CD4-positive, alpha-beta T cell treated with Interleukin-15 for 1 hour (primary cell): ENCODE measurements at places on chromosomes 5 and 9.
A peak's percentile ranks its signal among the peaks of the same experiment; 100 is the strongest.

DNA sequence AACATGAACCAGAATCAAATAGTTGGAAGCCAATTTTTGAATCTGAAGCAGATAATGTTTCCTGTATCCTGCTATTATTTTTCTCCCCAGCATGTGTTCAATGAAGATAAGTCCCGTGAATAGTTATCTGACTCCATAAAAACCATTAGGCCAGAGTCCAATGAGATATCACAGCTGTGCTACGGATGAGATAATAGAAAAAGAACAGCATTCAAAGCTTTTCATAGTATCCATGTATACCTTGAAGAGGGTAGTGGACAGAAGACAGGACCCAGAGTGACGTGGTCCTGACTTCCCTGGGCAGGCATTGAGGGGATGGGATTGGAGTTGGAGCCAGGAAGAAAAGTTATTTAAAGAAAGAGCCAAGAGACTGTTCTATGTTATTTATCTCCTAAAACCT lies 50.7 kb upstream of the C6 start:
- DNase-seq, result no peak

DNA sequence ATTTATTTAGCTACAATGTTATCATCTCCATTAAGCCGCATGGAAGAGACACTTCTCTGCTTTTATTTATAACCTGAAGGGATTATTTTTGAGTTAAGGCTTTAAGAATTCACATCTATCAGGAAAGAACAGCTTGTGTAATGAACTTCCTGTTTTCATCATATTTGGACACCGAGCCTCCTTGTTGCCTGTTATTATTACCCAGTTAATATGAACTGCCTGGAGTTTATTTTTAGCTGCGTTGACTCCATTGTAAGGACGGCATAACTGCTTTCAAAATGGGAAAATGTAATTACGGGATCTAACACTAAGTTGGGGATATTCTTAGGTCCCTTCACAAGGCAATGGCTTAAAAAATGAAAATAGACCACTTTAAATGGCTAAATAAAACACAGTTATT lies 89.0 kb upstream of the NR4A3 start:
- DNase-seq, result no peak

GRCh38 chr9:2723376-2724065 lies 6.2 kb downstream of the KCNV2 start:
- no peak for DNase-seq

GRCh38 chr5:177447611-177448243 lies 1.1 kb downstream of the PRR7 start:
- DNase-seq, result peak; percentile 59

GRCh38 chr9:134551644-134552348 lies 89.8 kb upstream of the COL5A1 start:
- peak; percentile 19 for DNase-seq

DNA sequence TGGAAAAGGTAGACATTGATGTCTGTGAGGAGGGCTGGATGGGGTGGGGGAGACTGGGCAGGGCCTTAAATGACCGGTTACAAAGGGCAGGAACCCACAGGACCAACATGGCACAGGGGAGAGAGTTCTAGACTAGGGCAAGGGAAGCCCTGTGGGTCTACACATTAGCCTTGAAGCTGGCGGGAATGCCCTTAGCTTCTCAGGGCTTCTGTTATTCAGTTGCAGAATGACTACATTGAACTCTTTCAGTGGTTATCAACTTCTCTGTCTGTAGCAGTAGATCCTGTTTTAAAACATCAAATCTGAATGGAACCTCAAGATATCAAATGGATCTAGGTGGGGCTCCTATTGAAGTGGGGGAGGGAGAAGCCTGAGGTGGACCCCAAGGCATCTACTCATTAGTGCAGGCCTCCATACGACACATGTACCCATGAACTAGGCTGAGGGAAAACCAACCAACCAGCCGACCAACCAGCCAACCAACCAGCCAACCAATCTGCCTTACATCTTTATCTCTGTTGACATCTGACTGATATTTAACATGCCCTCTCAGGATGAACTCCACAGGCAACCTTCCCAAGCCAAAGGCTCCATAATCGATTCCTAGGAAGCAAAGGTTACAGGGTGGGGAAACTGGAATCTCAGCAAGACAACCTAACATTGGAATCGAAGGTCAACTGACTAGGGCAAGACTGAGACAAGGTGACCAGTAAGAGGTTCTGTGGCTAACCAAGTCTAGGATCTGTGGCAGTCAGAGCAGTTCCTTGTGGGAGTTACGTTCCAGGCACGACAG lies 48.3 kb downstream of the DAP start:
- DNase-seq, result no peak
